ENCODE measurements at places on chromosomes 3 and 15.
A peak's percentile ranks its signal among the peaks of the same experiment; 100 is the strongest.

DNA sequence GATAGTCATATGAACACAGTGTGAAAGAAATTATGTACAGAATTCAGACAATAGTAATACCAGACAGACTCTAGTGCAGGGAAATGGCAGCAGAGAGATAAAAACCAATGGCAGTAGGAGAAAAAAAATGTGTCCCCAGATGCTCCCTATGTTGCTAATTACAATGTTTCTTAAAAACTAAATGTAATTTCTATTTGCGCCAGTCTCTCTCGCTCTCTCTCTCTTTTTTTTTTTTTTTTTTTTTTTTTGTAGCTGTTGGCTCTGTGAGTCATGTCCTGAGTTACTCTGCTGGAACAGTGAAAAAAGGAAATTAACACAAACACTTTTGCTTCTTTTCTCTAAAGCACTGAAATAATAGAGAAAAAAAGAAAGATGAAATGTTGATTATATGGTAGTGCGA lies 871.9 kb downstream of the GBE1 start:
- H3K4me3 ChIP-seq: no peak overlapping the region
- no peak for DNase-seq
- H3K27me3 ChIP-seq: no peaks in the 10 kb centered on the region

DNA sequence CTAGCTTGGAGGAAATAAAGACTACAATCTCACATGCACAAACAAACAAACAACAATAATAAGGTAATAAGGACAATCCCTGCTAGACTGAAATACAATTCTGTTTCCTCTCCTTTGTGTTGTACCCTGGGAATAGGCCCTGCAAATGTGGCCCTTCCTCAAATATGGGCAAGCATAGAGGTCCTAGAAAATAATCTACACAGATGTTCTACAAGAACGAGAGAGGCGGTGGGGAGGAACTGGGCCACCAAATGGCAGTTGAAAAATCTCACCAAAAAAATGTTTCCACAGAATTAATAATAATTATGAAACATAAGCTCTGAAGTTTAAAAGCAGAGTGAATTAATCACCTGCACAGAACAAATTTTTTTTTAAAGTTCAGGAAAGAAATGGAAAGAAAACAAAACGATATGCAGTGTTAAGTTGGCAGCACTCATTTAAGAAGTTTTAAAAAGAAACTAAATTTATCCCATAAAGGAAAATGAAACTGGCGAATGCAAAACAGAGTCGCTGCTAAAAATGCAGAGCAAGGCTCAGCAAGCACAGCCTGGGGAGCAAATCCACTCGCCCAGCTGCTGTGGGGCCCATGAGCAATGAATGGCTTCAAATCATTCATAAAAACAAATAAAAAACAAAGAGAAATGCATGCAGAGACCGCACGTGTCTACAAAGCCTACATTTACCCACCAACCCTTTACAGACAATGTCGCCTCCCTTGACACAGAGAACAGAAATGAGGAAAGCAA lies 475.4 kb downstream of the OCA2 start:
- no peaks in the 10 kb centered on the region for H3K27me3 ChIP-seq
- H3K4me1 ChIP-seq: no peaks in the 10 kb centered on the region
- H3K4me3 ChIP-seq: no peak overlapping the region
- DNase-seq: no peak
- H3K36me3 ChIP-seq: no peaks in the 10 kb centered on the region

- no peaks in the 10 kb centered on the region for H3K4me1 ChIP-seq
- no peak for DNase-seq
- no peak overlapping the region for H3K4me3 ChIP-seq
- no peaks in the 10 kb centered on the region for H3K36me3 ChIP-seq
- no peak overlapping the region for H3K27ac ChIP-seq
Observed at GRCh38 chr3:151722856-151723255, 10.9 kb upstream of the AADACL2 start.

DNA sequence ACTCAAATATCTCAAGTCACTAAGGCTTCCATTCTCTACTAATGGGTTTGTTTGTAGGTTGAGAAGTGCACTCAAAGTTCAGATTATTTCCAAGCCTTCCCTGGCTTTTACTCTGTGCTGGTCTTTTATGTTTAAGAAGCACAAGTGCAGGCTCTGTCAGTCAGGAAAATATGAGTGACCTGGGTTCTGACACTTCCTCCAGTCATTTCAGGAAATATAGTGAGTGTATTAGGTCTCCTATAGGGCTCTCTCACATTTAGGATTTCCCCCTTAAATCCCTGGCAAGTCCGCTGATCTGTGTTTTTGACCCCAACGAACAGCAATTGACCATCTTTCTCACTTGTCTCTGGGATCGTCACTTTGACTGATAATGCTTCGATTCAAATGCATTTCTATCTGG lies 210.2 kb downstream of the ARPP21 start:
- no peaks in the 10 kb centered on the region for H3K36me3 ChIP-seq
- no peaks in the 10 kb centered on the region for H3K27me3 ChIP-seq
- H3K4me1 ChIP-seq: no peaks in the 10 kb centered on the region
- no peak for DNase-seq

GRCh38 chr3:185789891-185790830 lies 34.7 kb downstream of the IGF2BP2 start:
- no peak for DNase-seq
- H3K36me3 ChIP-seq: no peaks in the 10 kb centered on the region
- H3K4me1 ChIP-seq: no peaks in the 10 kb centered on the region
- H3K4me3 ChIP-seq: no peak overlapping the region

- H3K27me3 ChIP-seq: no peaks in the 10 kb centered on the region
- H3K36me3 ChIP-seq: no peaks in the 10 kb centered on the region
- no peak overlapping the region for H3K4me3 ChIP-seq
- H3K4me1 ChIP-seq: no peaks in the 10 kb centered on the region
- no peak overlapping the region for H3K27ac ChIP-seq
- DNase-seq: no peak
Observed at GRCh38 chr3:39882111-39882510, 72.7 kb downstream of the MYRIP start.

- peaks cover 9% of the 10 kb centered on the region for H3K4me1 ChIP-seq
- no peak overlapping the region for H3K27ac ChIP-seq
Observed at GRCh38 chr3:171028779-171029232, 2.3 kb upstream of the SLC2A2 start.

DNA sequence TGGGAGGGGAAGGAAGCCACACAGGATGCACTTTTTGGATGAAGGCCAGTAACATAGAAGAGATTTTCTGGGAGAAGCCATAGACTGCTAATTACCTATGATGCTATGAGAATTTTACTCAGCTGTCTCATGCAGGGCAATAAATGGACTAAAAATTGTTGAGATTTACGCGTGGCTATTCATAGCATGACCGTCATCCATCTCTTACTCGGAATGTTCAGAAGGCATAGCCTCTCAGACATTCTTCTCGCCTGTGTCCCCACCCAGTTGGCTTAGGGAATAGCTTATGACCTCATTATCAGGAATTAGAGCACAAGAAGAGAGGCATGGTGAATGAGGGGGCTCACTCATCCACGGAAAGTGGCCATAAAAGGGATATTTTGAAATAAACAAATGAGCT lies 107.9 kb upstream of the ATP10A start:
- no peaks in the 10 kb centered on the region for H3K36me3 ChIP-seq
- DNase-seq: no peak
- no peak overlapping the region for H3K4me3 ChIP-seq
- H3K27ac ChIP-seq: peak overlapping the region; percentile 71

DNA sequence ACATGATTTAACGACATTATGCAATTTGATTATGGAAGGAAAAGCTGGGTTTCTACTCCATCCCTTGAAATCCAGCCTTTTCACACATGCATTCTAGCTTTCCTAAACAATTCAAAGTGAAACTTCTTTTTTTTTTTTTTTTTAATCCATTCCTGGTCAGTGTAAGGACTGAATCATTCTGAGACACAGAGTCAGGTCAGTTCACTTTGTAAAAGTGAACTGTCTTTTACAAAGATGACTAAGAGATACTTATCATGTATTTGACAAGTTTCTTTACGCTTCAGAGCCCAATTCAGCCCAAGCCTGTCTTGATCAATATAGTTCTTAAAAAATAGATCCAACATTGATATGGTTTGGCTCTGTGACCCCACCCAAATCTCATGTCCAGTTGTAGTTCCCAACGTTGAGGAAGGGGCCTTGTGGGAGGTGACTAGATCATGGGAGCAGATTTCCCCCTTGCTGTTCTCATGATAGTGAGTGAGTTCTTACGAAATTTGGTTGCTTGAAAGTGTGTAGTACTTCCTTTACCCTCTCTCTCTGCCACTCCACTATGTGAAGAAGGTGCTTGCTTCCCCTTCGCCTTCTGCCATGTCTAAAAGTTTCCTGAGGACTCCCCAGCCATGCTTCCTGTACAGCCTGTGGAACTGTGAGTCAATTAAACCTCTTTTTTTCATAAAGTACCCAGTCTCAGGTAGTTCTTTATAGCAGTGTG lies 345.6 kb upstream of the THBS1 start:
- H3K27ac ChIP-seq: no peak overlapping the region
- H3K4me1 ChIP-seq: no peaks in the 10 kb centered on the region
- no peaks in the 10 kb centered on the region for H3K36me3 ChIP-seq
- no peaks in the 10 kb centered on the region for H3K27me3 ChIP-seq

DNA sequence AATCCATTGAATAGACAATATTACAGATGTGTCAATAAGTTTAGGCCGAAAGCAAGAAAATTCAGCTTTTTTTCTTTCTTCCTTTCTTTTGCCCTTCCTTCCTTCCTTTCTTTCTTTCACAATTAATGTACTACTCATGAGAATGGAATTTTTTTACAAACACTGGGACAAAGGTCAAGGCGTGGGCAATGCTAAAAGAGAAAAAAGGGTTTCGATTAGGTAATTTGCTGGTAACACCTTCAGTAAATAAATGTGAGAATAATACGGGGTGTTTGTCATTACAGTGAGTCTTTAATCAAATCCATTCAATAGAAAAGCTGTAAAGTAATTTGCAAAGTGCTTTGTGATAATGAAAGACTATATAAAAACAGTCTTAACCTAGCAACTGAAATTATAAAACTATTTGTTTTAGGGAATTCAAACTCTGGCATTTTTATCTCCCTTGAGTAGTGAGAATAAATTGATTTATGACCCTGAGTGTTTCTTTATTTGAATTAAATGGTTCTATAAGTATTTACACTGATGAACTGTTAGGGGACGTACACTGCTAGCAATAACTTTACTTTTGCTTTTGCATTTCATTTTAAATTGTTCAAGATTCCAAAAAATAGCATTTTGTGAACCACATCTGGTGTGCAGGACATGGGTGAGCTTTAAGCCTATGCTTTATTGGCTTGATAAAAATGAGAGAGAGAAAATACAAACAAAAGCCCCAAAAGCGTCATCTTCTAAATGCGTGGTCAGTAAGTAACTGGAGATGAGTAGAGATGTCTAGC lies 104.2 kb upstream of the THRB start:
- no peaks in the 10 kb centered on the region for H3K4me1 ChIP-seq
- H3K27ac ChIP-seq: no peak overlapping the region
- no peak overlapping the region for H3K4me3 ChIP-seq
- no peaks in the 10 kb centered on the region for H3K36me3 ChIP-seq

- H3K4me3 ChIP-seq: no peak overlapping the region
- H3K27ac ChIP-seq: no peak overlapping the region
- H3K27me3 ChIP-seq: no peaks in the 10 kb centered on the region
- no peak for DNase-seq
- H3K4me1 ChIP-seq: no peaks in the 10 kb centered on the region
Observed at GRCh38 chr3:190616637-190617036, 102.8 kb downstream of the IL1RAP start.

DNA sequence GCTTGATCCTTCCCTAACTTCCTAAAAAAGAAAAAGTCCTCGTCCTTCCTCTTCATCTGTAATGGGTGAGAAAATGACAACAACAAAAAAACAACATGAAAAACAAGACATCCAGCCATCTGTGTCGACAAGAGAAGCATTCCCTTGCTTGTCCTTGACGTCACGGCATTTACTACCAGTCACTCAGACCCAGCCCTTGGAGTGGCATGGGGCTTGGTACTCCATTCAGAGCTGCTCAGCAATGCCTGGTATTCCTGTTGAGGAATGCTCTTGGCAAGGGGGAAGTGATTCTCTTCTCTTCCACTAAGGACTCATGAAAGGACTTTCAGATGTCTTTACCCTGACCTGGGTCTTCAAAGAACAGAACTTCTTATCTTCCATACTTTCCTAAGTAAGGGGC lies 339.7 kb upstream of the RASGRP1 start:
- no peaks in the 10 kb centered on the region for H3K36me3 ChIP-seq
- no peak overlapping the region for H3K27ac ChIP-seq
- no peaks in the 10 kb centered on the region for H3K27me3 ChIP-seq
- no peaks in the 10 kb centered on the region for H3K4me1 ChIP-seq
- DNase-seq: no peak
- no peak overlapping the region for H3K4me3 ChIP-seq

DNA sequence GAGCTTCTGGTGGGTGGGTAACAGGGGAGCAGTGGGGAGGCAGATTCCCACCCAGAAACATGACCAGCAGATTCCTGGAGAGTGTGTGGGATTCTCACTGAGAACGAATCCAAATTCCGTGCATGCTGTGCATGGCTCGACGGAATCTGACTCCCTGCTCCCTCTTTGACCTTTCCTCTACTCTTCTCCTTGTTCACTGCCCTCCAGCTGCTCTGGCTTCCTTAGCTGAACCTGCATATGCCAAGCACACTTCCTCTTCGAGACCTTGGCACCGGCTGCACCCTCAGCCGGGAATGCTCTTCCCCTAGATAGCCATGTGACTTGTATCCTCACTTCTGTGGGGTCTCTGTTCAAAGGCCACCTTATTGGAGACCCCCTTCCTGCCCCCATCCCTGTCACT lies 6.3 kb downstream of the INSYN1 start:
- DNase-seq: no peak
- no peaks in the 10 kb centered on the region for H3K36me3 ChIP-seq
- H3K27ac ChIP-seq: no peak overlapping the region
- H3K27me3 ChIP-seq: no peaks in the 10 kb centered on the region
- H3K4me3 ChIP-seq: no peak overlapping the region

GRCh38 chr3:10599444-10599843 lies 94.1 kb upstream of the ATP2B2 start:
- no peaks in the 10 kb centered on the region for H3K4me1 ChIP-seq
- no peak overlapping the region for H3K27ac ChIP-seq
- no peak for DNase-seq

DNA sequence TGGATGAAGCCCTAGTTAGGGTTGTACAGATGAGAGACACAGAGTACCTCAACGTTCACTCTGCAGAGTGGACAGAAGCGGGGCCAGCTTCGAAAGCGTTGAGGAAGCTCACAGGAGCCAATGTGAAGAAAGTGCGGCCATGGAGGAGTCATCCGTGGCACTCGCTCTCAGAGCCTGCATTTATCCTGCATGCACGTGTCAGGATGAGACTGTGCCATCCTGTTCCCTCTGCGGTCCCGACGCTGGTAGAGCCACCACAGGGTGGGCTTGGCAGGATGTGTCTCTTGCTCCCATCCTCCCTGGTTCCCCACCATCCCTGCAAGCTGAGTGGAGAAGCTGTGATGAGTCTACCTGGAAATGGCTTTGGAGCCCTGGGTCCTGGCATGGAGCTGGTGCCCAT lies 39.3 kb downstream of the KLHL25 start:
- no peak overlapping the region for H3K4me3 ChIP-seq
- H3K27me3 ChIP-seq: no peaks in the 10 kb centered on the region

- peak; percentile 63 for DNase-seq
- H3K27ac ChIP-seq: peak overlapping the region; percentile 79
- H3K4me1 ChIP-seq: no peaks in the 10 kb centered on the region
- H3K4me3 ChIP-seq: no peak overlapping the region
- H3K27me3 ChIP-seq: no peaks in the 10 kb centered on the region
- no peaks in the 10 kb centered on the region for H3K36me3 ChIP-seq
Observed at GRCh38 chr3:177826253-177826652, 629.0 kb upstream of the TBL1XR1 start.
